ENCODE measurements at places on chromosomes 16 and 17.

- DNase-seq, result no peak
These were observed 16.2 kb downstream of the CIAPIN1 start for GRCh38 chr16:57430955-57431354.

DNA sequence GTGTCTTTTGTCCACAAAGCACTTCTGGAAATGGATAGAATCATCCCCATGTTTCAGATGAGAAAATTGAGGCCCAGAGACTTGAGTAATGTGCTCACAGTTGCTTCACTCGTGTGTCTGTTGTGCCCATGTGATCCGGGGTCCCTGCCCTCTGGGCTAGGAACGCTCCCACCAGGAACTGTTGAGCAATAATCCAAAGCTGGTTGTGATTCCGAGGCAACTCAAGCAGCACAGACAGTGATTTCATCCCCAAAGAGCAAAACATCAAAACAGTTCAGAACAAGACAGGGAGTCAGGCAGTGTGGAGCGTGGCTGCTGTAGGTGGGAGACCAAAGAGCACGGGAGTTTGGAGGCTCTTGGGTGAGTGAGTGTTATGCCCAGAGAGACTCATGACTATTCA lies 205.0 kb upstream of the ASIC2 start:
- no peak for DNase-seq

GRCh38 chr17:54085934-54086333 lies 263.2 kb downstream of the KIF2B start:
- DNase-seq, result no peak

DNA sequence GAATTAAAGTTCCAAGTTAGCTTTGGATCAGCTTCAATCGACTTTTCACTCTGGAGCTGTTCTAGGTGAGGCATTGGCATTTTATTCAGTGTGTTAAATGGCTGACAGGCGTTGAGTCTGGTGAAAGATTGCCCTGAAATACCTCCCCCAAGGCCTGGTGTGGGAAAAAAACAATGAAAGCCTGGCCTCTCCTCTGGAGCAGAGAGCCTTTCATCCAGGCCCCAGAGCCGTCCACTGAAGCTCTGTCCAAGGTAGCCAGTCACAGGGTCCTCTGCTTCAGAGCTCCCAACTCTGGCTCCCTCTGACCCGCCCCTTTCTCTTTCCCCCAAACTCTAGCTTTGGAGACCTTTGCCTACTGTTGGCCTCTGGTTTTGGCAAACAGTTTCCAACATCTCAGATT lies 123.6 kb upstream of the CRHR1 start:
- no peak for DNase-seq

DNA sequence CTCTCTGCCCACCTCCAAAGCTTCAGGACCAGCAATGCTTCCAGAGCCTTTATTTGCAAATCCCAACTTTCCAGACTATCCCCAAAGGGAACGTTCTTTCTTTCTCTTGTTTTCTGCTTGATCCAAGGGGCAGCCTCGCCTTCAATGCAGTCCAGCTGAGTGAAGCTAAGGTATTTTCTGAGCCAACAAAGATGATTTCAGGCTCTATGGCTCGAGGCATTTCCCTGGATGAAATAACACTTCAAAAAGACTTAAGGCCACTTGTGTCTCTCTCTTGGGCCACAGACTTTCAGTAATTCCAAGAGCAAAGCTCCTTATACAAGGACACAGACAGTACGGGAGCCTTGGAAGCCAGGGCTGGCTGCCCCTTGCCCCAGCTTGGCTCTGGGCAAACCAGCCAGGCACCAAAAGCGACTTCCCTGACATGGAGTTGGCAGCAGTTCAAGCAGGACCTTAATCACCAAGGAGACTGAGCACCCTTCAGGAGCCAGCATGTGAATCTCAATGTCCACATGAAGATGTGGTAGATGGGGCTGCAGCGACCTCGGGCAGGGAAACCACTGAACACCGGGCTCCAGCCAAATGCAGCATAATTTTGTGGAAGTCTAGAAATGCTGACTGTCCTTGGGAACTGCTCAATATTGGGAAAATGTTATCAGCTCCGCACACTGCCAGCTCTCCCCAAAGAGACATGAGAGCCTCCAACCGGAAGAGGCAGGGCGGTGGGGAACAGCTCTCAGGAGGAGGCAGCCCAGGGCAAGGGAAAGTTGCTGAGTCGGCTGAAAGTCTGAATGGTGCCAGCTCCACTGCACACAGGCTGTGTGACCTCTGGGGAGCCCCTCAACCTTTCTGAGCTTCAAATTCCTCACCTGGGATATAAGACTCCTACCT lies 39.0 kb downstream of the TK2 start:
- peak; percentile 31 for DNase-seq
